ENCODE measurements at places on chromosomes 12 and 14.
A peak's percentile ranks its signal among the peaks of the same experiment; 100 is the strongest.

DNA sequence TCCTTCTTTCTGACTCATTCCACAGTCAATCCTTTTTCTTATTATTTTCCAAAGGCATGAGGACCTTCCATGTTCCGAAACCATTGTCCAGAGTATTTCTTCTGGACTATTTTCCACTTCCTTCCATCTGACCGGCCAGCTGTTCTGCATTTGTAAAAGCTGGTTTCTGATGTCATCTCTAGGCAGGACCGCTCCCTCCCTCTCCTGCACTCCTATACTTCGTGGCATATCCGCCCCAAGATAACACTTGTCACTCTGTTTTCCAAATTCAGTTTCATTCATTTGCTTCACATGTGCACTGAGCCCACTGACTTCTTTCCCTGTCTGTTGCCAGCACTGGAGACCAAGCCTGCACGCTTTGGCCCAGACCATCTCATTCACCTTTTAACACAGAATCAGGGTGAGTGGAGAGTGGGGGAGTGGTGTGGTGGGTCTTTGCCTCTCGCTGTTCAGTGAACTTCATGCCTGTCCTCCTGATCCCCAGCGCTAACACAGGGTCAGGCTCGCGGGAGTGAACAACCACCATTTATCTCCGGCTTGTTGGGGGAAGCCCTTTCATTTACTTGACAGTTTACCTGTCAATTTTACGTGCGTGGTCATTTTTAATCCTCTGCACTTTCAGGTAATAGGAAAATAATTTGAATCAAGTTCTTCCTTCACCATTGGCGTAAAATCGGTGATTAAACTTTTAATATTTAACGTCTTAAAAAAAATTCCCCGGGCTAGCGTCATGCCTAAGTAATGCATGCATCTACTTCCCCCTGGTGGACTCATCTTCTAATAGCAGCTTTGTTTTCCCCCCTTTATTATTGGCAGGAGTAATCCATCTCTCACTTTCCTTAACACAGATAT lies 52.5 kb downstream of the C12orf75 start:
- peak; percentile 41 for DNase-seq

GRCh38 chr14:104805941-104806624 lies 5.2 kb downstream of the ZBTB42 start:
- no peak for DNase-seq

DNA sequence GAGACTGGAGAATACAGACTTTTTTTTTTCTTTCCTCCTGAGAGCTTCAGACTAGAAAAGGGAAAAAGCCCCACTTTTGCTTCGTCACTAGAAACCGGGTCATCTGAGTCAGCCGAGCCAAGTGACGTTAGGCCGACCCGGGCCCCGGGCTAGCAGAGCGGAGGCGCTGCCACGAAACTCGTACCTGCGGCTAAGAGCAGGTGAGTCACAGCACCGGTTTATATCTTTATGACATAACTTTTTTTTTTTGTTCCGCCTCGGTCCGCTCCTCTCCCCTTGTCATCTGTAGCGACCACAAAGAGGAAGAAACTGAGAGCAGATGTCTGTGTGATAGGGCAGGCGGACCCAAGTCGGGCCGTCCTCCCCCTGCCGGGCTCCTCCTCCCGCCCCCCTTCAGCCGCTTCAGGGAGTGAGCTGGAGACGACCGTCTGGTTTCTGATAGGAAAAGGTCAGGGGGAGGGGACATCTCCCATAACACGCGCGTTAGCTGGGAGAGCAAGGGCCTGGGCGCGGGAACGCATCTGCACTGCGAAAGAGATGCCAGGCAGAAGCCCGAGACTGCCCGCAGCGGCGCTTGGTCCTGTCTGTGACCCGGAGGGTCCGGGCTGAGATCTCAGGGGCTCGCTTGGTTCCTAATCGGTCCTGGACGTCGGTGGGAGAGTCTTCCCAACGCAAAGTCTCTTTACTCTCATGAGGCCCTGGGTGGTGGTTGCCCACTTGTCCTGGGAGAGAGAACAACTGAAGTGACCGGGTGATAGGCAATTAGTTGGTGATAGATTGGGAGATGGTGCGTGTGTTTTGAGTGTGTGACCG lies 586 bp downstream of the TTC6 start:
- DNase-seq = no peak

DNA sequence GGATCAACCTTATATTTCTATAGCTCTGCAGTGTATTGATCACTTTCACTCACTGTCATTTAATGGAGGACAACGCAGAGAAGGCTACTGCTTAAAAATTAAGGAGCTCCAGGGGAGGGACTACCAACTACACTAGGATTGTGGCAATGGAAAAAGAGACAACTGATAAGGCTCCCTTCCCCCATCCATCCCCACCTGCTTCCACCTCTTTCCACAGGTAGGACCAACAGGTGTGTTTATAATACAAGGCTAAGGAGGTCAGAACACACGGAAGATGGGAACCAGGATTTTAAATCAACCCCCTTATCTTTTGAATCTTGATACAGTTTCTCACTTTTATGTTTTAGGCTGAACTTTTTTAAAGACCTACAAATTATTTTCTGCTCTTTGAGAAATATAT lies 90.8 kb downstream of the STAB2 start:
- no peak for DNase-seq

- DNase-seq = no peak
Measured at GRCh38 chr14:106538201-106538600, 1011.8 kb downstream of the TMEM121 start.

- no peak for DNase-seq
Measured at GRCh38 chr12:67450441-67450840, 181.3 kb downstream of the CAND1 start.

DNA sequence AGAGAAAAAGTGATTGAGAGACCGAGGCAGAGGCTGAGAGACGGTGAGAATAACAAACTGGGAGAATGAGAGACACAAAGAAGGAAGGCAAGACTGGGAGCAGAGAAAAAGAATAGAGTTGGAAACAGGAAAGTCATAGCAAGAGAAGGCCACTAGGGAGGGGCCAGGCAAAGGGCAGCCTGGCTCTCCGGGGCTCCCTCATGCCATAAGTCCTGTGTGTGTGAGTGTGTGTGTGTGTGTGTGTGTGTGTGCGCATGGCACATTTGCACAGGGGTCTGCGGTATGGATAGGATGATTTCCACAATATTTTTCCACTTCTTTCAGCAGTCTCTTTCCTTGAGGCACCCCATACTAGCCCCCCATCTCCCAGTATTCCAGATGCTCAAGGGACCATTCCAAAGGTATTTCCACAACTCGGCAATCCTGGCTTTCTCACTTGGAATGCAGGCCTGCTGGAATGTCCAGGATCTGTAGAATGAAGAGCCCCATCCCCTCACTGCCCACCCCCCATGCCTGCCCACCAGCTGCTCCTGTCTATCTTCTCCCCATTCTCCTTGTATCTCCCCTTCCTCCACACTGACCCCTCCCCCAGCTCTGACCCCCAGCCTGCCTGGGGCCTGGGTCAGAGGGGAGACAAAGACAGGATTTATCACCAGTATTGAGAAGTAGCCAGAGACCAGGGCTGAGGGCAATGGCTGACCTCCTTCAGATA lies 9.0 kb downstream of the GPR84 start:
- DNase-seq = no peak

DNA sequence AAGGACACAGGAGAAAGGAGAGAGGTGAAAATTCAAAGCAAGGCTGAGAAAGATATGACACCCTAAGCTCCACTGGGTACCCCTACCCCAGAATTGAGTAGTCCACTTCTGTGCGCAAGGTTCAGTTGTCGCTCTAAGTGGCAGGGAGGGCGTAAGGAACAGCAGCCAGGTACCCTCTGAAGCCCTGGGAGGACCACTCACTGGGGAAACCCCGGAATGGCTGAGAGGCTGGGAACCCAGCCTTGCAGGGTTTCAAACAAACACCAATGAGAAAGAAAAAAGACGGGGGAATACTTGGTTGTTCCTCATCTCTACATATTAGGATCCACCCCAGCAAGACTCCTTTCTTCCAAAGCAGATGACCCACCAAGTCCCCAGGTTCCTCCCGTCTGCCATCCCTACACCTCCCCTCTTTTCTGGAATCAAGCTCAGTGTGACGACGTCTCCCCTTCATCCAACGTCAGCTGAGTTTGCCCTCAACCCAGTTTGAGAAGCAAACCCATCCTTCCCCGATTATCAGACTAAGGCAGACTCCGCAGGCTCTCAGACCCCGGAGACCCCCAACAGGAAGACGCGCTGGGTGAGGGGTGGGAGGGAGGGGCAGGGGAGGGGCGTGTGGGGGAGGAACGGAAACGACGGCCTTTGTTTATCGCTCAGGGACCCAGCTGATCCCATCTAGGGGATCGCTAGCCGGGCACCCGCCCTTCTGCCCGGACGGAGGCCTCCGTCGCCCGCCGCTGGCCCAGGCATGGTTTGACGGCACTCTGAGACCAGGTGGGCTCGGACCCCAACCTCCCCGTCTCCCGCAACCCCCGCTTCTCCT lies 795 bp downstream of the LMBR1L start:
- no peak for DNase-seq

GRCh38 chr14:77011245-77011644 lies 17.3 kb downstream of the IRF2BPL start:
- DNase-seq = no peak

DNA sequence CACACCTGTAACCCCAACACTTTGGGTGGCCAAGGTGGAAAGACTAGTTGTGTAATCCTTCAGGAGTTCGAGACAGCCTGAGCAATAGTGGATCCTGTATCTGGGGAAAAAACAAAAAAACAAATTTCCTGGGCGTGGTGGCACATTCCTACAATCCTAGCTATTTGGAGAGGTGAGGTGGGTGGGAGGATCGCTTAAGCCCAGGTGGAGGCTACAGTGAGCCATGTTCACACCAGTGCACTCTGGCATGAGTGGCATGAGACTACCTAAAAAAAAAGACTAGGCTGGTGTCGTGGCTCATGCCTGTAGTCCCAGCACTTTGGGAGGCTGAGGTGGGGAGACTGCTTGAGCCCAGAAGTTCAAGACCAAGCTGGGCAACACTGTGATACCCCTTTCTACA lies 17.2 kb downstream of the PTGES3 start:
- DNase-seq = no peak

- DNase-seq = no peak
Measured at GRCh38 chr12:94731733-94732360, 81.5 kb upstream of the TMCC3 start.

GRCh38 chr14:51859131-51859530 lies 1.3 kb upstream of the GNG2 start:
- no peak for DNase-seq

DNA sequence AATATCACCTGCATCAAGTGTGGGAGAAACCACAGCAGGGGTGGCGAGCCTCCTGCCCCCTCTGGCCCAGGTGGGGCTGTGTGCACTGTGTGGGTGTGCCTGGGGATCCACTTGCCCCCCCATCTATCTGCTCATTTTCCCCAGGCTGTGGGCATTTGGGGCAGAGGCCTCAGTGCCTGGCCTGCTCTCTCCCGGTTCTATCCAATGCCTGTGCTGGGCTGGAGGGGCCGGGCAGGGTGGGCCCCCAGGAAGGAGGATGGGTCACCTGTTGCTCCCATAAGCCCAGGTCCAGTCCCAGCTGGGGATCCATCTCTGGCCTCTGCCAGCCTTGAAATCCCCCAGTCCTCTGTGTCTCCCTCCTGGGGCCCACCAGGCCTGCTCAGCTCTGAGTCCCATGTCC lies 105.6 kb downstream of the TMEM121 start:
- no peak for DNase-seq

- DNase-seq = peak; percentile 9
Measured at GRCh38 chr14:70808416-70809224, 693 bp downstream of the MAP3K9 start.

DNA sequence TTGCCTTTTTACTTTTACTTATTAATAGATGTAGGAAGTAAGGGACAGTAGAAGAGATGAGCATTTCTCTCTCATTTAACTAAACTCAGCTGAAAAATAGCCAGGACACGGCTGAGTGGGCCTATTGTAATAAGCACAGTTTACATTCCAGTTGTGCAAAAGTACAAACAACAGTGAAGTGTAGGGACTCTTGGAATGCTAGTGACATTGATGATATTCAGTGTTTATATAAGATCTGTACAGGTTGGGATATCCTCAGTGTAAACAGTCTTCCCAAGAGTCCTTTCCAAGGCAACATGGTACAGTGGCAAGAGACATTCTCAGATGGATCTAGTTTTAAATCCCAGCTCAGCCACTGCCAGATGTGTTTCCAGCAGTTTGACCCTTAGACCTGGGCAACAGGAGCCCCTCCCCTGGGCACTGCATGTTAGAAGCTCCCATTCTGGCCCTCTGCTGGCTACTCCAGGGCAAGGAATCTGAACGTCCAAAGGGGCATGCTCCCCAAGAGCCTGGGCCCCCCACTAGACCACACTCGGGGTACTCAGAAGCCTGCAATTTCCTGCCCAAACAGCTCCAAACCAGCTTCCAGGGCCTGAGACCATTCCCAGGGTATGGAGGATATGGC lies 55.3 kb downstream of the STAB2 start:
- no peak for DNase-seq

- no peak for DNase-seq
Measured at GRCh38 chr14:95419569-95419968, 96.9 kb downstream of the SYNE3 start.

GRCh38 chr12:27896419-27896990 lies 76.0 kb downstream of the PTHLH start:
- DNase-seq = no peak

- no peak for DNase-seq
Measured at GRCh38 chr12:93702707-93703315, 25.6 kb downstream of the CRADD start.

DNA sequence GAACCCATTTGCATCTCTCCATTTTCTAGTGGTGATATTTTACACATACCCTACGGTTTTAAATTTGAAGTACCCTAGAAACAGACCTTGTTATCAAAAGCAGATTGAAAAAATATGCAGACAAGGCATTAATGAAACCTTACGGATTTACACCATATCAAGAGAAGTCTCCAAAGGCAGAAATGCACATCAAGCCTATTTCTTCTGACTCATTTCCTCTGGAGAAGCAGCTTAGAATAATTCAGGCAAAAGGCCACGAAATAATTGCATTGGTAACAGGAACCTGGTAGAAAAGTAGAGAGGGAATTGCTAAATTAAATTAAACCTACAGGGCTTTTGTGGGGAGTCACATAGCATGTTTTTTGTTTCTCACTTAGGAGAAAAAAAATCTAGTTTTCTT lies 34.7 kb downstream of the KICS2 start:
- no peak for DNase-seq

- no peak for DNase-seq
Measured at GRCh38 chr12:16955083-16955657, 349.2 kb upstream of the LMO3 start.

DNA sequence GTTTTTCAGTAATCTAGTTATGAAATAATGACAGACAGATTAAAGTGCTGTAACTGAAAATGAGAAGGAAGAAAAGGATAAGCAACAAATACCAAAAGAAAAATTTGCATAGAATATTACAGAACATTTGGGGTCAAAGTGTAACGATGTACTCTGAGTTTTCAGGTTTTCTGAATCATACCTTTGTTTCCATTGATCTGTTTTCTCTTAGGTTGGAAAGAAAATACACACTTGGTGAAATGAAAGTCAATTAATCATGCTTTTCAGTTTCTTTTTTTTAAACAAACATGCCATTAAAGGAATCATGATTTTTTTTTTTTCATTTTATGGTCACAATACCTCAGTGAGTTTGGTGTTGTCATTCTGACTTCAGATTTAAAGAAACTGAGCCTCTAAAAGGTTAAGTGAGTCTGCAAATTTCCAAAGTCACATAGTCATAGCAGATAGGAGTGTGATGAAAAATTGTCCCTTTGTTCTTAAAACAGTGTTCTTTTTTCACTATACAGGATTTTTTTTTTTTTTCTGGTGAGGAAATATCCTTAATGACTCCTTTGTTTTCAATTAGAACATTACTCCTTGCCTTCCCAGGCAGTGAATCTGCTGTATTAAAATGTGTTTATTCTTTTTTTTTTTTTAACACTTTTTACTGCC lies 35.9 kb upstream of the PZP start:
- no peak for DNase-seq

GRCh38 chr12:89857652-89858274 lies 149.1 kb upstream of the ATP2B1 start:
- no peak for DNase-seq

- no peak for DNase-seq
Measured at GRCh38 chr12:77042833-77043232, 22.5 kb downstream of the E2F7 start.

All from head of caudate nucleus (tissue), 42 donors.